ENCODE measurements at places on chromosomes 11 and 22.

- no peak for DNase-seq
Observed at GRCh38 chr11:100994966-100995365, 134.6 kb downstream of the PGR start.

DNA sequence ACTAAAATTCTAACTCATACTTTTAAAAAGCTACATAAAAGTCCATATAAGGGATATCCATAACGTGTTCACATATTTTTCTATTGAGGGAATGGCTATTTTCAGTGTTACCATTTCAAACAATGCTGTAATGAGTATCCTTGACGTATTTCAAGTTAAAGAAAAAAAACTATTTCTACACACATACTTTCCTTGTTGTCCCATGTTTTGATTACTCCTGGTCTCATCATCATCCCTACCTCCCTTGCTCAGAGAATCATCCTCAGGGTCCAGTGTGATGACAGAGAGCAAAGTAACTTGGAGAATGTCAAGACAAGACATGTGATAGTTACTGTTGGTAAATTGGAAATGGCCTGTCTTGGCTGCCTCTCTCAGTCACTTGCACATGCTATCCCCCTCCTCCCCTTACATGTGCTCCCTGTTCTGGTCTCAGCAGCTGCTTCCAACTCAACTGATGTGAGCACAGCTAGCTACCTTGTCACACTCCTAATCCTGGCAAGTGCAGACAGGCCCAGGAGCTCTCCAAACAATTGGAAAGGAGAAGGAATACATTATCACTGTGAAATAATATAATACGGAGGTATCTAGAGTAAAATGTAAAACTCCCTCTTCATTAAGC, 21.8 kb downstream of the NUMA1 start:
- DNase-seq, result no peak

DNA sequence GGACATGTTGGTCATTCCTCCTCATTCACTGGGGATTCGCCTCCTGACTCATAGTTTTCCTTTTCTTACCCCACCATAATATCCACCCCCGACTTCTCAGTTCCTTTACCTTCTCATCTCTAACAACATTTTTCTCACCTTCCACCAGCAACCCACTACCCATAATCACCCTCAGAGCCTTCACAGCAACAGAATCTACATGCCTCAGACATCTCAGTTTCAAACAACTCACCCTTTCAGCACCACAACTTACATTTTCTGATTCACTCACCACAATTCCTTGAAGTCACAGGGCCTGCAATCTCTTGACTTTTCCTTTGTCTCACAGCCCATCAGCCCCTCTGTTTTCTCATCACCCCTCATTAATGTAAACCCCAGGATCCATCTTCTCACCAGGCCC, 2.3 kb upstream of the MTNR1B start:
- DNase-seq, result peak; percentile 3

DNA sequence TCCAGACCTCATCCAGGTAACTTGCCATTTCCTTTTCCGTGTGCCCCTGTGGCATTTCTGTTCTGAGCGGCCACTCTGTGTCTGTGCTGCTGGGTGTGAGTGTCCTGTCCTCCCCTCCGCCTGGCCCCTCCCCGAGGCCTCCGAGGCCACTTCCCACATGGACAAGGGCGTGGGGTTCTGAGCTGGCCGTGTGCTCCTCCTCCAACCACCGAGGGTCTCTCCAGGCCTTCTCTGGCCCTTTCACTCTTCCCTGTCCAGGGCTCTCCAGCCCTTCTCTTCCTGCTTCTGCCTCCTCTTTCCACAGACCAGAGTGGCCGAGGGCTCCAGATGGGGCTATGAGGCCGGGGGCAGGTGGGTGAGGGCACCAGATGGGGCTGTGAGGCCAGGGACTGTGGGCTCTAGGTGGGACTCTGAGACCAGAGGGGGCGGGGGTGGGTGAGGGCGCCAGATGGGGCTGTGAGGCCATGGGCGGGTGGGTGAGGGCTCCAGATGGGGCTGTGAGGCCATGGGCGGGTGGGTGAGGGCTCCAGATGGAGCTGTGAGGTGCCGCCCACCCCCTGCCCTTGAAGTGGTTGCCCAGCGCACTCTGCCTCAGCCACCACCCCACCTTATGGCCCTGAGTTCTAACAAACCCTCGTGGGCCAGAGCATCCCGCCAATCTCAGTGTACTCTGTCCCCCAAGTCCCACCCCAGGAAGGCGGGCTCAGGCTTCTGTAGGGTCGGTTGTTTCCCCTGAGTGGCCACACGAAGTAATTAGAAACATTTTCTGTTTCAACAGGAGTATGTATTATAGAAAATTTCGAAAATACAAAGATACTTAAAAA, 24.1 kb downstream of the PTDSS2 start:
- DNase-seq, result no peak

GRCh38 chr11:66857927-66858185, 992 bp downstream of the LRFN4 start:
- no peak for DNase-seq

Data from activated CD4-positive, alpha-beta T cell treated with anti-CD3 and anti-CD28 coated beads, Interleukin-10, Interleukin-2, amounts not matched to agents 100 ng/mL and 50 ng/mL, durations not matched to agents 16 hours and 8 hours (primary cell).